ENCODE measurements at places on chromosomes 2 and 18.

DNA sequence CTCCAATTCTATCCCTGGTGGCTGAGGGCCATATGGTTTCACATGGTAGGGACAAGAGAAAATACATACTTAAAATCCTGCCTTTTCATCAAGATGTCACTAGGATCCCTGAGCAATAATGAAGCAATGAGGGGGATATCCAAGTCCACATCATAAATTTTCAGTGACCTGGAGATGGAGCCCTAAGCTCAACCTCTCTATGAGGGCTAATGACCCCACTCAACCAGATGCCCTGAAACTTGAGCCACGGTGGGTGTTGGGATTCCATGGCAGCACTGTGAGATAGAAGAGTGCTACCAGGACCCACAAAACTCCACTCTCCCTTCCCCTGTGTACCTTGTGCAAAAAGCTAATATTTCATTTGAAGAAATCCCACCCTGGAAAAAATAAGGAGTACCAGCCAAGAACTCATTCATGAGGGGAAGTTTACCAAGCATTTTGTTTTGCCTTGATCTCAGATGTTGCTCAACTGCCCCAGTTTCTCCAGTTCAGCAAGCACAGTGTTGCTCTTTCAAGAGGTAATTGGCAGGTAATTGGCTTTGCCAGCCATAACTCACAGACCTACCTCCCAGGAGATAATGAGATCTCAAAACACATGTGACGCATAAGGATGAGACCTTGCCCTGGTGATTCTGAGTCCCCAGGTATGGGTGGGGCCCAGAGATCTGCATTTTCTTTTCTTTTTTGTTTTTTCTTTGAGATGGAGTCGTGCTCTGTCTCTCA is 51.0 kb upstream of the TTC39C start:
- no peak for DNase-seq

GRCh38 chr2:128370468-128371247 is 52.0 kb upstream of the HS6ST1 start:
- DNase-seq = no peak

DNA sequence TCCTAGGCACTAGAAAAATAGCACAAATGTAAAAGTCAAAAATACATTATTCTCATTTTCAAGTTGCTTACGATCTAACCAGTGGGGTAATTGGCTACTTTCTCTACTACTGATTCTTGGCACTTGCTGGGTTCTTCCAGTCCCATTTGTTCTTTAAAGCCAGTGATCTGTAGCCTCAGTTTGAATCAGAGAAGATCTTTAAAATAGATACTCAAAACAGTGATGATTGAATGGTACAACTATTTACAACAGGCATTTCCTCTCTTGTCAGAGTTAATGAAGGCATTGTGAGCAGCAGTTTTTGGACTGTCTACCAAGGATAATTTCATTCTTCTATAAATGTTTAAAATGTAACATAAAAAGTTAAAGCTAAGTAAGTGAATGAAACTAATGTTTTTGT is 128.3 kb upstream of the FSIP2 start:
- DNase-seq = no peak

DNA sequence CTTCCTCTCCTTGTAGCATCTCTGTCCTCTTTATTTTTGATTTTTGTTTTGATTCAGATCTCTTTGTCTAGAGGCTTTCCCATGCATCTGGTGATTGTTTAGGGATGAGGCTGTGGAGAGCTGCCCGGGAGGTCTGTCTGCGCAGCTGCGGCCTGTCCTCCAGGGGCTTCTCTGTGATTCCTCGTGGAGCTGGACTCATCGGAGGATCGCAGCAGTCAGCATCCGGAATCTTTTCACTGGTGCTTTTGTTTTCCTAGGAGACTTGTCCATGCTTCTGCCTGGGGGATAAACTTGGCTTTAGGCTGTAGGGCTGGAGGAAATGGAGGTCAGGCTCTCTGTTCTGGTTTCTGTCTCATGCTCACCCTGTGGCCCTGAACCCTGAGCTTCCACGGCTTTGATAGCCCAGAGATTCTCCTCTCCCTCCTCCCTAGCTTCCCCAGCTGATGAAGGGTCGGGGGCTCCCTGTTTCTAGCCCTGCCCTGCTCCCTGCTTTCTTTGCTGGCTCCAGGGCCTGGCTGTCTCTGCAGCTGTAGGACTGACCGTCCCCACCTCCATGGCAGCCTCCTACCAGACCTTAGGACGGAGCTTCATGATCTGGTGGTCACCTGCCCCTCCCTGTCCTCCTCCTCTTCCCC is 35.5 kb downstream of the ZNF532 start:
- no peak for DNase-seq

GRCh38 chr2:199660167-199660566 is 190.8 kb downstream of the FTCDNL1 start:
- DNase-seq = no peak

- DNase-seq = no peak
Measured at GRCh38 chr18:78731016-78731397, 248.6 kb upstream of the SALL3 start.

DNA sequence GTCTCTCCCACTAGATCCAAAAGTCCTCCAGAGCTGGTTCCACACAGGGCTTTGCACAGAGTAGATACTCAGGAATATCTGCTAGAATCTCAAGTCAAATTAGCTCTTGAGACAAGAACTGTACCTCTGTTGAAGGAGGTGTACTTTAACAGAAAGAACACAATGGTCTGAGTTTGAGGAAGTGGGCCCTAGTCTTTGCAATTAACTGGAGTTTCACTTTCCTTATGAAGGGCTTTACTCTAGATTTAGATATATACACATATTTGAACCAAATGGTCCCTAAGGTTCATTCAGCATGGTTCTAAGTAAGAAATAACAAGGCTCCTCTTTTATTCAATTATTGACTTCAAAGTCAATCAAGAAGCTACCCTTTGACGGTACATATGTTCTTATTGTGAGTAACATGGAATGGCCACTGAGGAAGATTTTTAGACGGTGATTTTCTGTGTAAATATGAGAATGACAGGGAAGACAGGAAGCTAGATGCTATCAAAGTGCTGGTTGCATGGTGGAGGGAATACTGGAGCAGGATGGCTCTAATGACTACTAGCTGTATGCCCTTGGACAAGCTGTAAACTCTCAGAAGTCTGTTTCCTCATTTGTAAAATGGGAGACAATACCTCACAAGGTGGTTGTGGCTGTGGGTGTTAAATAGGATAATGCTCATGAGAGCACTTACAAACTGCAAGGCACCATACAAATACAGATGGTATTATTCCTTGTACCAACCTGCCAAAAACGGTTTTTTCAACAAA is 73.5 kb upstream of the SERTAD2 start:
- DNase-seq = no peak

DNA sequence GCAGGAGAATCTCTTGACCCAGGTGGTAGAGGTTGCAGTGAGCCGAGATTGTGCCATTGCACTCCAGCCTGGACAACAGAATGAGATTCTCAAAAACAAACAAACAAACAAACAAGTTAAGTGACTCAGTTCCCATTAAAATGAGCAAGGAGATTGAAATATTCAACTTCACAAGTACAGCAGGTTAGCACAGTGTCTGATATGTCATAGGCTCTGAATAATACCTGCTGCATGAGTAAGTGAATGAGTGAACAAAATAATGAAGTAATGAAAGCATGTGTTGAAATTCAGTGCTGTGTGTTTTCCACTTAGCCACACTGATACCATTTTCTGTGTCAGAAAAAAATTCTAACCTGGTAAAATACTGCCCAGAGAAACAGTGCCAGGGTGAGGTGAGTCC is 41.9 kb upstream of the SETBP1 start:
- no peak for DNase-seq

DNA sequence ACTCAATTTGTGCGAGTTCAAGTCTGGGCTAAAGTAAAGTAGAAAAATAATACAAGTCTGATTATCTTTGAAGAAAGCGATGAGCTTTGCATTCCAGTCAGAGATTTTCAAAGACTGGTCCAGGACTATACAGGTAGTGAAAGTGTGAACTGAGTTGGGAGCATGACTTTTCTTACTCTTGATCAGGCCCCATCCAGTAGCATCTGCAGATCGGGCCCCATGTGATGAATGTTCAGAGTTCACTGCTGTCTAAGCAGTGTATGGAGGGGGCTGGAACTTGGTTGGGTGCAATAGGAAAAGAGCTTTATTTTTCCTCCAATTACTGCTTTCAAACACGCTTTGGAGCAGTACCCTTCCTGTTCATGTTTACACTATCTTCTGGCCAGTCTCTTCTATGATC is 747.4 kb upstream of the ID2 start:
- DNase-seq = no peak

GRCh38 chr2:227464851-227465250 is 7.1 kb upstream of the AGFG1 start:
- no peak for DNase-seq

DNA sequence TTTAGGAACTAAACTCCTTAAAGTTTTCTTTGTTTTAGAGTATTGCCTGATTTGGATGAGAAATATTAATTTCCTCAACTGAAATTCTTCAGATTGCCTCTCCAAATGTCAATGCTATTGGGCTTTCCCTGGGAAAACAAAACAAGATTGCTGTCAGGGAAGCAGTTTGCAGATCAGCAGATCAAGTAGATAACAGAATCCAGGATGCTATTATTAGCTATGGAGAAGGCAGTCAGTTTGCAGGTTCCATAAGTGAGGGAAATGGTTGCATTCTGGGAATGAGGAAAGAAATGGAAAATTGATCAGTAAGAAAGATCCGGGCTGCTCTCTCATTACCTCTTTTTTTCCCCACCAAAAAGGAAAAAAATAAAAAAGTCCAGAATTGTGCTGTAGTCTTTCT is 11.0 kb downstream of the LINC00305 start:
- no peak for DNase-seq
